ENCODE measurements at places on chromosomes 1 and 21.

DNA sequence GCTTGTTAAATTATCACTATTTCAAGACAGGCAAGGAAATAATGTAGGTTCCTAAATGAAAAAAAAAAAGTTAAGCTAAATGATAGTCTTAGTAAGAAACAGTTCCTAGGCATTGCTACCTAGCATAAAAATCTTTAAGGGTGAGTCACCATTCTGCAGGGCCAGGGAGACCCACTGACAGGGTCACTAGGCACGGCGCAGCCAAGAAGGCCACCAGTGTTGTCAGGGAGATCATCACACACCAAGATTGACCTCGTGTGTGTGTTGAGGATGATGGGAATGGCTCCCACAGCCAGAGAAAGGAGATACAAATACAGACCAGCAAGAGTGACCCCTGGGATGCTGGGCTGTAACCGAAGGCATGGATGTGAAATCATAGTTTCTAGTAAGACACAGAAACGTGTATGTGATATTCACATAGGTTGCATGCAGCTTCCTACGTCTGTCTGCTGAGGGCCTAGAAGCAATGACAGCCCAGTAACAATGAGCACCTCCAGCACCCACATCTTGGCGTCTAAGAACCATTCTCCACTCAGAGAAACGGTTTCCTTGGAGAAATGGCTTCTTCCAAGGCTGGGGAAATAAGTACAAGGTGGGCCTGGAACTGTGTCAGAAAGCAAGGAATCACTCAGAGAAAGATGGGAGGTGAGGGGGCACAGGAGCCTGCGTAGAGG is 29.1 kb downstream of the RIPK4 start:
- no peak for DNase-seq

DNA sequence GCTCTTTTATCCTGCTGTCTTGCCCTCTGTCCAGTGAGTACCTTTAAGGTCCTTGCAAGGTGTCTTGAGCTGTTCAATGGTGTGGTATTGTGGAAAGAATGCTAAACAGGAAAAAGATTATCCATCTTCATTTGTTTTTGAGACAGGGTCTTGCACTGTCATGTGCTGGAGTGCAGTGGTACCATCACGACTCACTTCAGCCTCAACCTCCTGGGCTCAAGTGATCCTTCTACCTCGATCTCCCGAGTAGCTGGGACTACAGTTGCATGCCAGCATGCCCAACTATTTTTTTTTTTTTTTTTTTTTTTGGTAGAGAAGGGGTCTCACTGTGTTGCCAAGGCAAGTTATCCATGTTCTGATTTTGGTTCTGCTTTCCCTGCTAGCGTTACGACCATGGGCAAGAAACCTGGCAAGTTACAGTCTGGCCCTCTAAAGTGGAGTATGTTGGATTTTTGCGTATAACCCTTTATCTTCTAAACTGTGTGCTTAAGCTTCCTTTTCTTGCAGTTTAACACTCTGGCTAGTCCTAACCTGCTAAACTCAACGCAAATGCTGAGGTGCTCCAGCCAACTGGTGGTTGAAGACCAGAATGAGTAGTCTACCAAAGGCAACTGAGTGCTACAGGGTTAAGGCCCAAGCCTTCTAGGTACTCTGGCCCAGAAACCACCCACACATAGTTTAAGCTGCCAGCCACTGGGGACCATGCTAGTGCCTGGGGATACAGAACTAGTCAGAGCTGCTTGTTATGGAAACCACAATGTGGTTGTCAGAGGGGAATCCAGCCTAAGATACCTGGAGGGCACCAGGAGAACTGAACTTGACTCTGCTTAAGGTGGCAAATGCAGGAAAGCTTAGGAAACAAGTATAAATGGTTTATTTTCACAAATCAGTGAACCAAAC is 7.9 kb downstream of the RPL11 start:
- no peak for DNase-seq

DNA sequence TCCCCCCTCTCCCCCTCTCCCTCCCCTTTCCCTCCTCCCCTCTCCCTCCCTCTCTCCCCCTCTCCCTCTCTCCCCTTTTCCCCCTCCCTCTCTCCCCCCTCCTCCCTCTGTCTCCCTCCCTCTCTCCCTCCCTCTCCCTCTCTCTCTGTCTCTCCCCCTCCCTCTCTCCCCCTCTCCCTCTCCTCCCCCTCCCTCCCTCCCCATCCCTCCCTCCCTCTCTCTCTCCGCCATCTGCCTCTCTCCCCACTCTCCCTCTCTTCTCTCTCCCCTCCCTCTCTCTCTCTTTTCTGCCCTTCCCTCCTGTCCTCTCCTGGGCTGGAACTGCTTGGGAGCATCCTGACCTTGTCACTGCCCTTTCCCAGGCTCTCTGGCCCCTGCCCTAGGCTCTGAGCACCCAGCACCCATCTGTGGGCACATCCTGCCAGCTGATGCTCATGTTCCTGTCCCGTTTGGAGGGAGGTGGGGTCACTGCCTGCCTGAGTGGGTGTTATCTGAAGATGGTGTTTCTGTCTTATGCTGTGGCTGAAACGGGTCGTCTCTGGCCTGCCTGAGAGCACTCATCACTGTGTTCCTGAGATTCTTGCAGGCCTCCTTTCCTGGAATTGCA is 10.8 kb downstream of the FTCD start:
- no peak for DNase-seq

DNA sequence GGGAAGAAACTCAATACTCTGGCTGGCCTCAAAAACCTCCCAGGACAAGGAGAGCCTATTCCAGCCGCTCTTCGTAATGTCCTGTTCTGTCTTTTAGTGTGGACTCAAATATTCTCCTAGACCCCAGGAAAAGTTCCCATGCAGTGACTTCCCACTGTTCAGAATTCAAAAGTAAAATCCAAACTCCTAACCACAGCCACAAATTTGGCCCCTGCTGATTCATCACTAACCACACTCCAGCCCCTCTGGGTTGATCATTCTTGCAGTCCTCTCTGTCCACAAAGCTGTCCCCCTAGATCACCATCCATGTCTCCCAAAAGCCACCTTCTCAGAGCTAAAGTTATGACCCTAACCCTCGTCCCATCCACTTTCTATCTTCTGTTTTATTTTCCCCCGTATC is 5.1 kb downstream of the CTNNBIP1 start:
- no peak for DNase-seq

GRCh38 chr1:96588416-96588995 is 133.1 kb upstream of the PTBP2 start:
- DNase-seq, result no peak

DNA sequence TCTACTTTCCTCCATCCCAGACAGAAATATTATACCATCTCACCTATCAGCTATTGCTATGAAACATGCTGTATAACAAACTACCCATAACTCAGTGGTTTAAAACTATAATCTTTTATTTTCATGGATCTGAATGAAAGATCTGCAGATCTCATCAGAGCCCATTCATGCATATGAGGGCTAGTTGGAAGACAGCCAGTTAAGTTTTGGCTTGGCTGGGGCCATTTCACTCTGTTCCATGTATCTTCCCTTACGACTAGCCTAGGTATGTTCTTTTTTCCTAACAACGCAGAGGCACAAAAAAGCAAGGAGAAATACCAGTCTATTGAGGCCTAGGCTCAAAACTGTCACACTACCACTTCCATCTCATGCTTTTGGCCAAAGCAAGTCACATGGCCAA is 28.1 kb upstream of the RGS1 start:
- DNase-seq, result no peak

DNA sequence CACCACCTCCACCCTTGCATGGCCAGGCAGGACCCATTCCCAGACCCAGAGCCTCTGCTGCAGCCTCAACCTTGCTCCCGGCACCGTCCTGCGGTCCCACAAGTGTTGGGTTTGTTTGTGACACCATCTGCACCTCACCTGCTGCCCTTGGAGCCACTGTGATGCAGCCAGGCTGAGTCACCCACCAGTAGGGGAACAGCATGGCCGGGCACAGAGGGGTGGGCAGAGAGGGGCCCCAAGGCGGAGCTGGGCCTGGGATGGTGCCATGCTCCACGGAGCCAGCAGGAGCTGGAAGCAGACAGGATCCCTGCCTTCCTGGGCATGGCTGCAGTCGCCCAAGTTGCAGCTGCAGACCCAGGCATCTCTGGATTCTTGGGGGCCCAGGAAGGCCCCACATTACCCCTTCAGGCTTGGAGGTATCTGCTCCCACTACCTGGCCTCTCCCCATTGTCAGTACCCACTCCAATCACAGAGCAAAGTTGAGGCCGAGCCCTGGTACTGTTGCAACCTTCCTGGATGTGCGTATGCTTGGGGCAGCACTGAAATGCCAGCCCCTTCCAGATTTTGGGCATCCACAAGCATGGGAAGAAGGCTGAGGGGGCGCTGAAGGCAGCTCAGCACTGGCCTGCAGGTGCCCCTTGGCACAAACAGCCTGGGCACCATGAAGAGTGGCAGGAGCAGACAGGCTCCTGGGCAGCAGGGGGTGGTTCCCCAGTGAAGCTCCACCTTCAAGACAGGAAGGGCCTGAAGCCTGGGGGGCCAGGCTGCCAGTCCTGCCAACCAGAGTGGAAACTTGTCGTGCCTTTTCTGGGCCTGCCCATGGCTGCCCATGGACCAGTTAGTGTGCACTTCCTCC is 172.8 kb downstream of the MATN1 start:
- DNase-seq, result no peak

GRCh38 chr1:200684015-200684414 is 14.3 kb upstream of the DDX59 start:
- DNase-seq, result no peak

- DNase-seq, result no peak
Observed at GRCh38 chr1:110556471-110556807, 37.5 kb upstream of the KCNA10 start.

DNA sequence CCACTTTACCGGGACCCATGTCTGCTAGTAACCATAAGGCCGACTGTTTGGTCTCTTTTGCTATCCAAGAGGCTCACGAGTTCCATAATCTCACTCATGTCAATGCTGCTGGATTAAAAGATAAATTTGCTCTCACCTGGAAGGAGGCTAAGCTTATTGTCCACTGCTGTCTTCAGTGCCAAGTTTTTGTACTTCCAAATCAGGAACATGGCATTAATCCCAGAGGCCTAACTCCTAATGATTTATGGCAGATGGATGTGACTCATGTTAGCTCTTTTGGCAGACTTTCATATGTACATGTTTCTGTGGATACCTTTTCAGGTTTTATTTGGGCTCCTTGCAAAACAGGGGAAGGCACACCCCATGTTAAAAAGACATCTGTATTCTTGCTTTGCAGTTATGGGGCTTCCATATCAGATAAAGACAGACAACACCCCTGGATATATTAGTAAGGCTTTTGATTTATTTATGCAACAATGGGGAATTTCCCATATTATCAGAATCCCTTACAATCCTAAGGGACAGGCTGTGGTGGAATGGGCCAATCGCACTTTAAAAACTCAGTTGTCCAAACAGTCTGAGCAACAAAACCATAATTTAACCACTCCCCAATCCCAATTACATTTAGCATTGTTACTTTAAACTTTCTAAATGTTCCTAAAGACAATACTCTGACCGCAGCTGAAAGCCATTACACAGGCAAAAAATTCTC is 162.7 kb downstream of the IER5 start:
- DNase-seq, result no peak

DNA sequence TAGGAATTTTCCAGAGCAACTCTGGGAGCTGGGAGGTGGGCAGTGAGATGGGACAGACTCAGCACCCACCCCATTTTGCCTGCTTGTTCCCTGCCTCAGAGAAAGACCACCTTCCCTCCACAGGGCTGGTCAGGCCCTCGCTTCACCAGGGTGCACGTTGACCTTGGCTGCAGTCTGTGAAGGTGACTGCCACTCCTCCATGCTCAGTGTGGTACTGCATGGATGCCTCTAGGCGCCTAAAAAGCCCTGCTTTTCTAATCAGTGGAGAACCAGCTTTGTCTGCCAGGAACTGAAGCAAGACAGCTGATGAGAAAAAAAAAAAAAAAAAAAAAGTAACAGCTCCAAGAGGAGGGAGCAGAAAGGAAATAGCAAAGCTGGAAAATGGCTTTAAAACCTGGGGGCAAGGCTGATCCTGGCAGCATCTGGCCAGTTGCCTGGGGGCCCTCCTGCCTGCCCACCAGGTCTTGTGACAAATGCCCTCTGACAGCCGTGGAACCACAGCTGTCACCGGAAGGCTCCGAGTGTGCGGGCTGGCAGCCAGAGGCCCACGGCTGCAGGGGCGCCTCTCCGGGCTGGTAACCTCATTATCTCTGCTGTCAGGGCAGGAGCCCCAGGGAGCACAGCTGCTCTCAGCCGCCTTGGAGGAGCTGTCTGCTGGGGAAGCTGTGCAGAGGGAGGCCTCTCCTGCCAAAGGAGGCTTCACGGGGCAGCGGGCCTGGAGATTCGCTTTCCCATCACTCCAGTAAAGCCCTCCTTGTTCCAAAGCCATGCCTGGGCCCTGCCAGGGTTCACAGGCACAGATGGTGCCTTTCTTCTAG is 13.7 kb downstream of the KIAA1614 start:
- DNase-seq, result no peak

GRCh38 chr1:211912038-211912437 is 81.5 kb upstream of the LPGAT1 start:
- DNase-seq, result no peak

- DNase-seq, result no peak
Observed at GRCh38 chr21:24204641-24205040, 1402.6 kb downstream of the MRPL39 start.

- no peak for DNase-seq
Observed at GRCh38 chr1:1067860-1068516, 6.1 kb downstream of the RNF223 start.

GRCh38 chr21:42300045-42300583 is 15.1 kb downstream of the TFF3 start:
- DNase-seq, result no peak

DNA sequence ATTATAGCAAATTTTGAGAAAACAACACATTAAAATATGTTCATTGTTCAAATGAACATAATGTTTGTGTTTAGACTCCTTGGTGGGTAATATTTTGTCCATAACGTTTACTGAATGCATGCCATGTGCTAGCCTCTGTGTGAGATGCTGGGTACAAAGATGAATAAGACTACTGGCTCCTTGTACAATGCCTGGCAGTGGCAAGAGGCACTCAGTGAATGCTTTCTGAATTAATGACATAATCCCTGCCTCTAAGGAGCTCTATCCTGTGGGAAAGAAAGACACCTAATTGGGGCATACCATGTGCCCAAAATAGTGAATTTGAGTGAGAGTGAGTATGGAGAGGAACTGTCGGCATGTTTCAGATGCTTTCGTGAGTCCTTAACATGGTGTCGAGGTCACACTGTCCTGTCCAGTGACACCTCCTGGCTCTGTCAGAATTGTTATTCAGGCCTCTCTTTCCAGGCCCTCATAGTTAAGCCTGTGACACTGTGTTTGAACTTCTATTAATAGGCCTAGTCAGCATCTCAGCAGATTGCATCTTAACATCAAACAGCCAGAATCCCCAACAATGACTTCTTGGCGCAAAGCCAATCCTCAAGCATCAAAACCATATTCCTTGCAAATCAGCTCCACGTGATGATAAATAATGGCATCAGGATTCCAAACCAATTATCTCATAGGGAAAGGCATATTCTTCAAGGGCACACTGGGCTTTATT is 32.8 kb upstream of the S1PR1 start:
- DNase-seq, result no peak

Measured in SIG-M5 (cell line).